ENCODE measurements at places on chromosomes 1 and 21. TPM values are rescaled to one million over a fixed set of nuclear protein-coding genes. Genes with fewer than 3 reads are reported as not detected.
A peak's percentile ranks its signal among the peaks of the same experiment; 100 is the strongest.

The TMPRSS2 gene
- total RNA-seq = 0.16 TPM

The RORC gene
- not detected for total RNA-seq

The C1orf141 gene
- not detected for total RNA-seq

The NKAIN1 gene
- total RNA-seq = not detected

The SH2D1B gene
- total RNA-seq = not detected

The WNT3A gene
- not detected for total RNA-seq

The OLIG2 gene
- total RNA-seq = not detected

The MFAP2 gene
- not detected for total RNA-seq

The PRAMEF2 gene
- total RNA-seq = not detected

- no peak overlapping the region for H3K27ac ChIP-seq
- no peak overlapping the region for H3K4me3 ChIP-seq
- peaks cover 8% of the 10 kb centered on the region for H3K36me3 ChIP-seq
- no peaks in the 10 kb centered on the region for H3K4me1 ChIP-seq
Observed at GRCh38 chr1:75764057-75764655, 21.9 kb upstream of the RABGGTB start.

- H3K27me3 ChIP-seq = no peaks in the 10 kb centered on the region
- no peak overlapping the region for H3K27ac ChIP-seq
- H3K36me3 ChIP-seq = no peaks in the 10 kb centered on the region
- no peak for DNase-seq
Observed at GRCh38 chr1:31790641-31791091, 25.2 kb downstream of the SPOCD1 start.

- no peaks in the 10 kb centered on the region for H3K4me1 ChIP-seq
- no peaks in the 10 kb centered on the region for H3K27me3 ChIP-seq
- H3K4me3 ChIP-seq = no peak overlapping the region
- no peaks in the 10 kb centered on the region for H3K36me3 ChIP-seq
- no peak overlapping the region for H3K27ac ChIP-seq
Observed at GRCh38 chr1:113021430-113022085, 51.4 kb upstream of the LRIG2 start.

- H3K27ac ChIP-seq = peak overlapping the region; percentile 8
- no peak overlapping the region for H3K4me3 ChIP-seq
- DNase-seq = no peak
- H3K27me3 ChIP-seq = no peaks in the 10 kb centered on the region
- H3K4me1 ChIP-seq = no peaks in the 10 kb centered on the region
- peaks cover 5% of the 10 kb centered on the region for H3K36me3 ChIP-seq
Observed at GRCh38 chr1:153880962-153881361, 41.8 kb downstream of the GATAD2B start.

GRCh38 chr1:84525779-84526178 is 19.4 kb upstream of the GNG5 start:
- H3K27ac ChIP-seq = no peak overlapping the region
- H3K4me1 ChIP-seq = no peaks in the 10 kb centered on the region
- no peaks in the 10 kb centered on the region for H3K36me3 ChIP-seq
- no peak overlapping the region for H3K4me3 ChIP-seq
- H3K27me3 ChIP-seq = no peaks in the 10 kb centered on the region

- H3K27me3 ChIP-seq = no peaks in the 10 kb centered on the region
- no peaks in the 10 kb centered on the region for H3K36me3 ChIP-seq
- no peak overlapping the region for H3K27ac ChIP-seq
Observed at GRCh38 chr1:90501281-90501680, 215.8 kb downstream of the BARHL2 start.

- no peak overlapping the region for H3K27ac ChIP-seq
- no peaks in the 10 kb centered on the region for H3K27me3 ChIP-seq
- H3K36me3 ChIP-seq = no peaks in the 10 kb centered on the region
- no peaks in the 10 kb centered on the region for H3K4me1 ChIP-seq
- H3K4me3 ChIP-seq = no peak overlapping the region
Observed at GRCh38 chr1:237748171-237748960, 142.4 kb downstream of the ZP4 start.

- no peak overlapping the region for H3K27ac ChIP-seq
- no peaks in the 10 kb centered on the region for H3K27me3 ChIP-seq
- H3K36me3 ChIP-seq = peaks cover 2% of the 10 kb centered on the region
- no peak for DNase-seq
Observed at GRCh38 chr1:167912294-167912693, 1.6 kb downstream of the ADCY10 start.

DNA sequence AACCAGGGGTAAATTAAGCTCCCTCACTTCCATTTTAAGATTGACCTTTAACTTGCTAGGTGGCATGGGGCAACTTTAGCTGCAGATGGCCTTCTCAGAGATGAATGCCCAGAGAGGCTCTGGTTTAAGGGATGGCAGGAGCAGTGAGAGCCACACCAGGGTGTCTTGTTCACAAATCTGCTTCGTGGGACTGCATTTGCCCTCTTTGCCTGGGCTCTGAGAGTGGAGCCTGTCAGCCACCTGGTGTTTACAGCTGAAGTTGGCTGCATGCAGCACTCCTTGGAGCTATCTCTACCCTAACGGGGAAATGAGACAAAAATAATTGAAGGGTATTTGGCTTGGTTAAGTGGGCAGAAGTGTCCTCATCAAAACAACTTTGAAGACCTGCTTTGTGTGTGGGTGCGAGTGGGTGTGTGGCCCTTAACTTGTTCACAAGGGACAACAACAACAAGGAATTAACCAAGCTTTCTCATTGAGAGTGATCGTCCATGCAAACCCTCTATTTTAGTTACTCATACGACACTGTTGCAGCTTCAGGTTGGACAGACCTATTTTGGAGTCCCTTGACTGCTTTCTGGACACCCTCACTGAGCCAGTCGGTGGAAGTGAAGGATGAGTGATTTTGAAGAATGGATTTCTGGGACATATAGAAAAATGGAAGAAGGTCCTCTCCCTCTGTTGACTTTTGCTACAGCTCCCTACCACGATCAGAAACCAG is 29.8 kb downstream of the PGM1 start:
- no peak overlapping the region for H3K27ac ChIP-seq
- H3K4me3 ChIP-seq = no peak overlapping the region
- no peaks in the 10 kb centered on the region for H3K27me3 ChIP-seq
- DNase-seq = peak; percentile 3
- no peaks in the 10 kb centered on the region for H3K36me3 ChIP-seq
- H3K4me1 ChIP-seq = peaks cover 6% of the 10 kb centered on the region

- no peaks in the 10 kb centered on the region for H3K4me1 ChIP-seq
- no peaks in the 10 kb centered on the region for H3K27me3 ChIP-seq
- no peaks in the 10 kb centered on the region for H3K36me3 ChIP-seq
- no peak overlapping the region for H3K27ac ChIP-seq
Observed at GRCh38 chr1:94199398-94199797, 38.0 kb downstream of the ARHGAP29 start.

DNA sequence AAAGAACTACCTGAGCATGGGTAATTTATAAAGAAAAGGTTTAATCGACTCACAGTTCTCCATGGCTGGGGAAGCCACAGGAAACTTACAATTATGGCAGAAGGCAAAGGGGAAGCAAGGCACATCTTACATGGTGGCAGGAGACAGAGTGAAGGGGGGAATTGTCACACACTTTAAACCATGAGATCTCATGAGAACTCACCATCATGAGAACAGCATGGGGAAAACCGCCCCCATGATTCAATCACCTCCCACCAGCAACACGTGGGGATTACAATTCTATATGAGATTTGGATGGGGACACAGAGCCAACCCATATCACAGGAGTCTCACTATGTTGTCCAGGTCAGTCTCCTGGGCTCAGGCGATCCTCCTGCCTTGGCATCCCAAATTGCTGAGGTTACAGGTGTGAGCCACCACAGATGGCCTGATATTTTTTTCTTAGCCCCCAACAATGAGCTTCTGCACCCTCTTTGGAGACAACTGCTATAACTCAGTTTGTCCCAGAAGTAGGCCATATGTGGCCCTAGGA is 22.5 kb upstream of the MORC3 start:
- no peak overlapping the region for H3K4me3 ChIP-seq
- H3K27ac ChIP-seq = peak overlapping the region; percentile 94
- H3K27me3 ChIP-seq = no peaks in the 10 kb centered on the region
- peak; percentile 13 for DNase-seq
- no peaks in the 10 kb centered on the region for H3K36me3 ChIP-seq

DNA sequence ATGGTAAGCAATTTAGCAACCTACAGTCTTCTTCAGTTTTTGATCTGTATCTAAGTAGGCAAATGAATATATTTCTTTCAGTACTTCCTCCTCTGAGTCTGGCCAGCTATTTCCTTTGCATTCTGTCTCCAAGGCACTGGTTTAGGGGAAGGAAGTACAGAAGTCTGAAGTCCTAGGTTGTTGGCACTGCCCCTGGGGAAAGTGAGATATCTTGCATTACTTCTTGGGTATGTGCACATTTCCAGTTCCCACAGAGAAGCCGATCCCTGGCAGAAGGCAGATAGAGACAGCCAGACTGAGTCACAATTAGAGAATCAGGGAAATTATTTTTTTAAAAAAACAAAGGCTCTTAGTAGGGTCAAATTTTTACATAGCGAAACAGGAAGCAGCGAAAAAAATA is 98.8 kb downstream of the RASAL2 start:
- no peaks in the 10 kb centered on the region for H3K4me1 ChIP-seq
- DNase-seq = no peak
- H3K36me3 ChIP-seq = no peaks in the 10 kb centered on the region
- H3K4me3 ChIP-seq = no peak overlapping the region
- H3K27me3 ChIP-seq = no peaks in the 10 kb centered on the region

- no peak for DNase-seq
- H3K4me3 ChIP-seq = no peak overlapping the region
- peaks cover 6% of the 10 kb centered on the region for H3K36me3 ChIP-seq
- H3K4me1 ChIP-seq = no peaks in the 10 kb centered on the region
Observed at GRCh38 chr1:214632091-214632490, 29.1 kb downstream of the CENPF start.

DNA sequence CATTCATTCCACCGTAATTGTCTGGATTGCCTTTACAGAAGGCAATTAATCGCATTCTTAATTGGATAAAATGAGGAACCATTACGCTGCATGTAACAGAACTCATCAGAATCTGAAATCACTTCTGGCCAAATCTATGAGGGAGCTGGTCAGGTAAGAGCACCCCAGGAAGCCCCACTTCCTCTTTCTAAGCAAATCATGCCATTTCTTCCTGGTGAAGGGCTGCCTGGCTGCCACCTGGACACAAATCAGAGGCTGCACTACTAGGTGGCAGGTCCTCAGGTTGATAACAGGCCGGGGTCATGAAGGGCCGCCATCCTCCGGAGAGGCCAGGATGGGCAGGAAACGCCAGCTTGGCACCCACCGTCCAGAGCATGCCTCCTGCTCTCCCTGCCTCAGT is 73.7 kb downstream of the CAPZB start:
- peak; percentile 27 for DNase-seq
- H3K27me3 ChIP-seq = no peaks in the 10 kb centered on the region
- H3K4me3 ChIP-seq = 0 out of 2 replicates have a peak overlapping the region, but pooled peaks have one; percentile 21
- H3K27ac ChIP-seq = peak overlapping the region; percentile 56
- peaks cover 16% of the 10 kb centered on the region for H3K4me1 ChIP-seq
- H3K36me3 ChIP-seq = peaks cover 10% of the 10 kb centered on the region

GRCh38 chr1:50156241-50157010 is 47.7 kb downstream of the ELAVL4 start:
- no peak for DNase-seq
- H3K4me3 ChIP-seq = no peak overlapping the region
- H3K4me1 ChIP-seq = no peaks in the 10 kb centered on the region

DNA sequence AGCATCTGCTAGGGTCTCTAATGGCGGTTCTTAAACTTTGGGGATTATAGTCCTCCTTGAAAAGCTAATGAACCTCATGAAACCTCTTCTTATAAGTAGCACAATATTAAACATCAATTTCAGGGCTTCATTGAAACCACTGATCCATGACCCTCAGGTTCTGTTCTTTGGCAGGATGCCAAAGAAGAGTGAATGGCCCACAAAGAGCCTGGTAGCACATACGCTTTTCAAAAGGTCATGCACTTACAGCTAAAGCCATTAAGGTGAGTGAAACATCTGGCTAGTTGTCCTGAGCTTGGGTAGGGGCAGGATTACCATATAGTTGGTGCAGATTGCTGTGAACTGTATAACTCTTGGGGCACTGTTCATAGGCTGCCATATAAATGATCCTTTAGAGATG is 42.3 kb downstream of the MDM4 start:
- no peak overlapping the region for H3K4me3 ChIP-seq
- H3K27me3 ChIP-seq = no peaks in the 10 kb centered on the region
- DNase-seq = no peak
- H3K4me1 ChIP-seq = peaks cover 5% of the 10 kb centered on the region

DNA sequence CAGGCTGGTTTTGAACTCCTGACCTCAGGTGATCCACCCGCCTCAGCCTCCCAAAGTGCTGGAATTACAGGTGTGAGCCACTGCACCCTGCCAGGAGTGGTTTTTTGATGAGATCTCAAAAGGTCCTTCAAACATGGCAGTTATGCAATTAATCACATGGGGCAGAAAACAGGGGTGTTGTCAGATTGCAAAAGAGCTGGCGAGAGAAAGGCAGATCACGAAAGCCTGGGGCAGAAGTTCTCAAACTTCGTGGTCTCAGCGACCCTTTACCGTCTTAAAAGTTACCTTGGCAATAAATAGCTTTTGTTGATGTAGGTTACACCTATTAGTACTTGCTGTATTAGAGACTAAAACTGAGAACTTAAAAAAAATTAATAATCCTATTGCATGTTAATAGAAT is 16.1 kb downstream of the CNR2 start:
- no peaks in the 10 kb centered on the region for H3K27me3 ChIP-seq
- no peak for DNase-seq
- H3K36me3 ChIP-seq = peaks cover 2% of the 10 kb centered on the region
- H3K4me3 ChIP-seq = no peak overlapping the region
- peak overlapping the region; percentile 80 for H3K27ac ChIP-seq
- peaks cover 38% of the 10 kb centered on the region for H3K4me1 ChIP-seq

GRCh38 chr21:44299085-44299457 is 782 bp upstream of the PFKL start:
- no peaks in the 10 kb centered on the region for H3K27me3 ChIP-seq
- no peaks in the 10 kb centered on the region for H3K36me3 ChIP-seq
- H3K4me3 ChIP-seq = peak overlapping the region; percentile 67
- no peak for DNase-seq

DNA sequence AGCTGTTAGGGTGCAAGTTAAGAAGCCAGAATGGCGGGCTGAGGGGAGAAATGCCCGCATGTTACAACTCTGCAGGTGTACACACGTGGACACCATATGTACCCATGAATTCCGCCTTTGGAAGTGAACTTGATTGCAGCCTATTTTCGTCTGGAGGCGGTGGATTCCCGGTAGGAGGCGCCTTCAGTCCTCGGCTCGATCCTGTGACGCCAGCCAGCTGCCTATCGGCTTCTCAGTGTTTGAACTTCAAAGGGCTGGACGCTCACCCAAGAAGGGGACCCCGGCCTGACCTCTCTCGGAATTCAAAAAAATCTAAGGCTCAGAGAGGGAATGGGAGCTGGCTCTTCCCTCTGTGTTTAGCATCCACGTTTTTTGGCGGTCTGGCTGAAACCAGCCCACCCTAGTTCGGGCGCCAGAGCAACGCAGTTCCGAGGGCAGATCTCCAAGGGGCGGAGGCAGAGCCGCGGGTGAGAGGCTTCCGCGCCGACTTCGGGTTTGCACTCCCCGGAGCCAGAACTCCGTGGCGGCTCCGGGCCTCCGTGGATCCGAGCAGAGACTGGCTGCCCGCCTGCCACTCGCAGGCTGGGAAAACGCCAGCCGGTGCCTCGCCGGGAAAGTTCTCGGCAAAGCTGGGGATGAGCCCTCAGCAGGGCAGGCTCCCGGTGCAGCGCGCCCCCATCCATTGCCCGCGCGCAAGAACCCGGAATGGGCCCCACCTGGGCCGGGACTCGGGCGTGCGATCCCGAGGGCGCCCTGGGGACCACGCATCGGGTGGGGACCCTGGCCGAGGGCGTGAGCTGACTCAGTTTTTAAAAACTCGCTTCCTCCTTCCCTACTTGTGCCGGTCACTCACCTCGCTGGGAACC is 996 bp upstream of the TMEM51 start:
- peak overlapping the region; percentile 67 for H3K4me3 ChIP-seq
- no peak for DNase-seq
- H3K4me1 ChIP-seq = peaks cover 25% of the 10 kb centered on the region
- peaks cover 16% of the 10 kb centered on the region for H3K27me3 ChIP-seq
- H3K36me3 ChIP-seq = no peaks in the 10 kb centered on the region

Measured in GM12878 (cell line).